NCI-H1930 (cell line): ENCODE measurements at places on chromosomes 13 and 19.

GRCh38 chr19:55959996-55960675 is 12.5 kb downstream of the NLRP8 start:
- DNase-seq, result no peak

- DNase-seq, result no peak
These were observed 71.6 kb downstream of the MUC16 start for GRCh38 chr19:8938576-8938975.

DNA sequence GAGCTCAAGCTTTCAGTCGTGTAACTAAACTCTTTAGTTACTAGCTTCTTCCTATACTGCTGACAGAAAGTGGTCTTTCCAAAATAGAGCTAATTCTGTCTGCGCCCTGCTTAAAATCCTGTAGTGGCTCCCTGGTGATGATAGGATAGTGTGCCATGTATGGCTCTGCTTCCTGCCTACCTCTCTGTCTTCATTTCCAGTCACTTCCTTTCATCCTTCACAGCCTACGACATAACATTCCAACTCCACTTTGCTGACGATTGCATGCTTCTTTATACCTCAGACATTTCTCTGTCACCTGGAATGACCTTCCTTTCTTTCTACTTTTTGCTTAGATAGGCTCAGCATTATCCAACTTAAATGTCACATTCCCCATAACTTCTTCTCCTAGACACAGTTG is 190.8 kb downstream of the MAB21L1 start:
- no peak for DNase-seq

DNA sequence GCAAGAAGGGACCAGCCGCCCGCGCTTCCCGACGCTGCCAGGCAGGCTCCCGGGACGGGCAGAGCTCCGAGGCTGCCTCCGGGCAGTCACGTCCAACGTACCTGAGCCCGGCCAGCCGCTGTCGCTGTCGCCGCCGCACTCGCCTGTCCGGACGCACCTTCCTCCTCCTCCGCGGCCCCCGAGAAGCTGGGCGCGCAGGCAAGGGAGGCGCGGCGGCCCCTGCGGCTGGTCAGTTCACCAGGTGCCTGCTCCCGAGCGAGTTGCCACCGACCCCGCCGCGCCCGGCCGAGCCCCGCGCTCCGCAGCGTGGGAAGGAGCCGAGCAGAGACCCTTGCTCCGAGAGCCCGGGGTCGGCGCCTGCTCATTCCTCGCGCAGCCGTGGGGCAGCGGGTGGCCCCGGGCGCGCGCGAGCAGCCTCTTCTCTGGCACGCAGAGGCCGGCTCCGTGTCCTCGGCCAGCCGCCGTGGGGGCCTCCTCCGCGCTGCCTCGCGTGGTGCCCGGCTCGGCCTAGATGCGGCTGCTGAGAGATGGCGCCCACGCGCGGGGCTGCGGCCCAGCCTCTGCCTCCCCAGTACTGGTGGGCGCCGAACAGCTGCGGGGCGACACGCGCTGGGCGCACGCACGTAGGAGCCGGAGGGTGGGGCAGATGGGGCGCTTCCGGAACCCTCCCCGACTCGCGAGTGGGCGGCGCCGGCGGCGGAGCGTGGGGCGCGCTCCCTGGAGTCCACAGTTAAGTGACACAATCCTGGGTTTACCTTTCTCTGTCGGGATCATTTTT is 419.4 kb downstream of the UQCRFS1 start:
- no peak for DNase-seq

DNA sequence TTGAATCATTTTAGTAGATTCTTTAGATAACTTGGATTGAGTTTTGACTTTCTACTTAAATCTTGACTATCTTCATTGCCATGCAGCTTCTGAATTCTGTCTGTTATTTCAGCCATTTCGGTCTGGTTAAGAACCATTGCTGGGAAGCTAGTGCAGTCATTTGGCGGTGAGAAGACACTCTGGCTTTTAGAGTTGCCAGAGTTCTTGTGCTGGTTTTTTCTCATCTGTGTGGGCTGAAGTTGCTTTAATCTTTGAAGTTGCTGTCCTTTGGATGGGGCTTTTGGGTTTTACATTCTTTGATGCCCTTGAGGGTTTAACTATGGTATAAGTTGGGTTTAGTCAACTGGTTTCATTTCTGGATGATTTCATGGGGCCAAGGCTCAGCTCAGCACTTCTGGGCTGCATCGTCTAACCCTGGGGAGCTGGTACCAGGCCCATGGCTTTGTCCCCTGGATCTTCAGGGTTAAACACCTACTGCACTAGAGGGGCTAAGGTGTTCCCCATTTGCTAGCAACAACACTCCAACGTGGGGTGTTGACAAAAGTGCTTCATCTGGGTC is 10.0 kb upstream of the IGFL2 start:
- no peak for DNase-seq

DNA sequence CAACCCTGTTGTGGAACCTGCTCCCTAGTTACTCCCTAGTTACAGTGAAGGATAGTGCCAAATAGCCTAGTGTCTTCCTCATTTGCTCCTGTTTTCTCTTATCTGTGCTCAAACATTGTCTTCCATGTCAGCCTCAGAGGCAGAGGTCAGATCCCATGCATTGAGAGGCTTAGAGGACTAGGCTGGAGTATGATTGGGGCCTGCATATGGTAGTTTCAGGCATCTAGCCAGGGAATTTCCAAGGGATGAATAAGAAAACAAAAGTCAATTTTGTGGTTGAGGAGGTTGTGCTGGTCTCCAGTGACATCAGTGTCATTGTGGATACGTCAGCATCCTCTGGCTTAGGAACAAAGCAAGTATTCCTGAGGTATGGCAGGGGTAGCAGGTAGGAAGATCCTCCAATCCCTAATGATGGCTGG is 9.4 kb downstream of the ZNF546 start:
- no peak for DNase-seq
